ENCODE measurements at places on chromosomes 11 and 22. TPM values are rescaled to one million over a fixed set of nuclear protein-coding genes. Genes with fewer than 3 reads are reported as not detected.

- H3K4me3 ChIP-seq = no peak overlapping the region
- no peaks in the 10 kb centered on the region for H3K36me3 ChIP-seq
- H3K4me1 ChIP-seq = no peaks in the 10 kb centered on the region
Observed at GRCh38 chr11:126703662-126704061, 296.9 kb downstream of the KIRREL3 start.

CDCA5 gene
- total RNA-seq = 2.8 TPM

KCNQ1 gene
- 8.5 TPM for total RNA-seq

DNA sequence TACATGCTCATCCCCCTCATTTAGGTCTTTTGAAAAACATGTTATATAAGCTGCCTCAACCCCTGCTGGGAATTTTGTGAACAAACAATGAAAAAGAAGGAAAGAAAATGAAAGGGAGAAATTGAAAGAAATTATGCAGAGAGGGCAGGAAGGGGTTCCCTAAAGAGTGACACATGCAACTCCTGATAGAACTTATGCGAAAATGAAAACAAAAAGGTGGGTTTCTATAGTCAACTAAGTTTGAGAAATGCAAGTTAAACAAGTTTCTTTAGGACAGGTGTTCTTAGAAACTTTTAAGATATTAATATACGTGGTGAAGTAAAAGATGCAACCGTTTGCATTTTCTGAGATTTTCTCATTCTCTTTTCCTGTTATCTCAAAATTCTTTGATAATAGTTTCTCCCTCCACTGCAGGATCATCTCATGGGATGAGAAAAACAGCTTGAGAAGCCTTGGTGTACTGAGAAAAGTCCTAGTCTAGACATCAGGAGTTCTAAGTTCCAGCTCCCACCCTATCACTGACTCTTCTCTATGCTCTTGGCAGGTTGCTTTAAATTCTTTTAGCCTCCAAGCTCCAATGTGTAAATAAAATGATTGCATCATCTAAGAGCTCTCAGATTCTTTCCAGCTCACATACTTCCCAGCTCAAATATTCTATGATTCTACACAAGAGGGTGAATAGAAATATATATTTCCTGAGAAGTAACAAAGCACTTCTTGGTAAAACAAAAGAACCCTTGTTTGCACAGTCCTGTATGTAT lies 109.2 kb downstream of the FAM76B start:
- no peak overlapping the region for H3K4me3 ChIP-seq
- H3K27ac ChIP-seq = no peak overlapping the region
- H3K27me3 ChIP-seq = no peaks in the 10 kb centered on the region
- H3K4me1 ChIP-seq = peaks cover 4% of the 10 kb centered on the region
- DNase-seq = no peak
- no peaks in the 10 kb centered on the region for H3K36me3 ChIP-seq

FAM168A gene
- 17.3 TPM for total RNA-seq

KCTD21 gene
- total RNA-seq = 24.7 TPM

- peaks cover 2% of the 10 kb centered on the region for H3K4me1 ChIP-seq
- H3K36me3 ChIP-seq = no peaks in the 10 kb centered on the region
- DNase-seq = no peak
- no peak overlapping the region for H3K27ac ChIP-seq
Observed at GRCh38 chr11:58625826-58626460, 3.5 kb downstream of the CNTF start.

- DNase-seq = no peak
- no peak overlapping the region for H3K27ac ChIP-seq
- no peak overlapping the region for H3K4me3 ChIP-seq
- no peaks in the 10 kb centered on the region for H3K4me1 ChIP-seq
- no peaks in the 10 kb centered on the region for H3K27me3 ChIP-seq
Observed at GRCh38 chr11:31132531-31133421, 236.8 kb downstream of the DCDC1 start.

PHETA2 gene
- 7.3 TPM for total RNA-seq

DNA sequence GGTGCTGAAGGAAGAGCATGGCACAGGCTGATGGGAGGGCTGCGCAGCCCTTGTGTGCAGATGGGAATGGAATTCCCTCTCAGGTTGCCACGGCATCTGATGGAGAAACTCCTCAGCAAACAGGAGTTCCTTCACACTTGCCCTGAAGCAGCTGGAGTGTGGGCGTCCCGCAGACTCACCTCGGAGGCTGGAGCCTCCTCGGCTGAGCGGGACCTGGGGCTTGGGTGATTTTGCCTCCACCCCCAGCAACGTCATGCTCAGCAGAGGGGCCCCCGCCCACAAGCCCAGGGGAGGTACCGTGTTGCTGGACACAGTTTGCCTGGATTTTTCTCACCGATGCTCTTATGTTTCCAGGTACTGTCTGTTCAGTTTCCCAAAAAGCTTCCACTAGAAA lies 63.4 kb downstream of the MYO7A start:
- no peaks in the 10 kb centered on the region for H3K4me1 ChIP-seq
- no peaks in the 10 kb centered on the region for H3K27me3 ChIP-seq
- no peaks in the 10 kb centered on the region for H3K36me3 ChIP-seq

- no peak overlapping the region for H3K27ac ChIP-seq
- H3K27me3 ChIP-seq = no peaks in the 10 kb centered on the region
- H3K36me3 ChIP-seq = no peaks in the 10 kb centered on the region
- H3K4me1 ChIP-seq = no peaks in the 10 kb centered on the region
- H3K4me3 ChIP-seq = no peak overlapping the region
Observed at GRCh38 chr11:7116370-7116769, 27.6 kb downstream of the RBMXL2 start.

SLC22A9 gene
- not detected for total RNA-seq

OR2AG1 gene
- total RNA-seq = not detected

SCN3B gene
- 2.1 TPM for total RNA-seq

DKK3 gene
- total RNA-seq = 102 TPM

BRSK2 gene
- total RNA-seq = 1.5 TPM

NXPE2 gene
- total RNA-seq = 0.55 TPM

- H3K27ac ChIP-seq = no peak overlapping the region
- H3K27me3 ChIP-seq = no peaks in the 10 kb centered on the region
- no peak overlapping the region for H3K4me3 ChIP-seq
- no peaks in the 10 kb centered on the region for H3K4me1 ChIP-seq
- H3K36me3 ChIP-seq = no peaks in the 10 kb centered on the region
Observed at GRCh38 chr11:74842967-74843366, 94.3 kb downstream of the RNF169 start.

TMEM45B gene
- total RNA-seq = not detected

GRCh38 chr11:62482753-62483152 lies 63.9 kb downstream of the AHNAK start:
- H3K27me3 ChIP-seq = no peaks in the 10 kb centered on the region
- DNase-seq = no peak
- H3K27ac ChIP-seq = no peak overlapping the region

C11orf97 gene
- 14.0 TPM for total RNA-seq

THYN1 gene
- total RNA-seq = 60.7 TPM

ART5 gene
- total RNA-seq = 4.7 TPM

GAL3ST1 gene
- 1.1 TPM for total RNA-seq

OR56A1 gene
- total RNA-seq = not detected

GP1BB gene
- total RNA-seq = 9.3 TPM
